ENCODE measurements at places on chromosomes 11 and 22.
A peak's percentile ranks its signal among the peaks of the same experiment; 100 is the strongest.

DNA sequence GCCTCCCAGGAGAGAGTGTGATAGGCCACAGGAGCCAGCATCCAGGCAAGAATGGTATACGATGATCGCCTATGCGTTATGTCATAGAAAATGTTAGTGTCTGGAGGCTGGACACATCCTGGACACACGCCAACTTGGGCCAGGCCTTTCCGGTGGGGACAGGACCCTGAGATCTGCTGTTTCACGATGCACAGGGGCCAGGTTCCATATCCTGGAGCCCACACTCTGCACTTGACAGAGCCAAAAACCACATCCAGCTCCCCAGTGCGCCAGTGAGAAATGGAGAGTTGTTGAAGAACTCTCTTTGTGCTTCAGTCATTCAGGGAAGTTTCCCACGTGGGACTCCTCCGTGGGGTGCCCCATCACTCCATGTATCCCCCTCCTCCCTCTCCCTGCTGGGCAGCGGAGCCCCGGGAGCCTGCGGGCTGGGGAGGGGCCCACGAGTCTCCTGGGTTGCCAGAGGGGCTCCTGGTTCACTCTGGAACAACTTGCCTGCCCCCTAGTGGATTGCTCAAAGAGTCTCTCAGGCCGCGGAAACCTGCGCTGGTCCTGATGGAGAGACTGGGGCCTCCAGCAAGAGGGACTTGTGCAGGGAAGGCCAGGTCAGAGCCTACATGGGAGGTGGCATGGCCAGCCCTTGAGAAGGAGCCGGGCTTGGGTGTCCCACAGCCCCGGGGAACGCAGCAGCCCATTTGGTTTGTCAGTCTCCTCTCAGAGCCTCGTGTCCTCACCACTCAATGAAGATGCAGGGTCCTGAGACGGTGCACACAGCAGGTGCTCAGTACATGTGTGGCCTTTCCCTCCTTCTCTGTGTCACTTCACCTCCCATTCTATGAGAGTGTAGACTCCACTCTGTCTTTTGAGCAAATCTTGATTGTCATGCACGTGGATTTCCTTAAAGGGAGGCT lies 10.2 kb upstream of the LRRC32 start:
- peak; percentile 70 for DNase-seq

GRCh38 chr11:112971195-112971594 lies 10.0 kb downstream of the NCAM1 start:
- DNase-seq, result no peak

GRCh38 chr22:31271026-31271425 lies 21.3 kb downstream of the PIK3IP1 start:
- DNase-seq, result no peak

DNA sequence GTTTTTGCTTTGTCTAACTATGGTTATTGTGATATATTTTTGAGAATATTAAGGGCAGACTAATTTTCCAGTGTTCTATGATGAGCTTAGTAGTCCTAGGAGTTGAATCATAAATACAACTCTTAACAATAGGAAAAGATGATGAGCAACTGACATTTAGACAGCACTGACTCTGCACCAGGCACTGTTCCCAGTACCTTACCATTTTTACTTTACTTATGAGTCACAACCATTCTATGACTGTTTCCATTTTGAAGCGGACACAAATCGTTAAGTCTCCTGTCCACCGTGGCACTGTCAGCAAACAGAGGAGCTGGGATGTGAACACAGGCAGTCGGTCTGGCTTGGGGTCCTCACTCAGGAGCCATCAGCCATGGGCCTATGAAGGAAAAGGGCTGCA lies 3.4 kb upstream of the SCGB2A2 start:
- peak; percentile 23 for DNase-seq

GRCh38 chr11:100240025-100240539 lies 447.0 kb upstream of the ARHGAP42 start:
- no peak for DNase-seq

- DNase-seq, result no peak
Observed at GRCh38 chr11:78195917-78196560, 7.3 kb downstream of the USP35 start.

- DNase-seq, result peak; percentile 27
Observed at GRCh38 chr11:120500414-120501071, 11.0 kb upstream of the GRIK4 start.

DNA sequence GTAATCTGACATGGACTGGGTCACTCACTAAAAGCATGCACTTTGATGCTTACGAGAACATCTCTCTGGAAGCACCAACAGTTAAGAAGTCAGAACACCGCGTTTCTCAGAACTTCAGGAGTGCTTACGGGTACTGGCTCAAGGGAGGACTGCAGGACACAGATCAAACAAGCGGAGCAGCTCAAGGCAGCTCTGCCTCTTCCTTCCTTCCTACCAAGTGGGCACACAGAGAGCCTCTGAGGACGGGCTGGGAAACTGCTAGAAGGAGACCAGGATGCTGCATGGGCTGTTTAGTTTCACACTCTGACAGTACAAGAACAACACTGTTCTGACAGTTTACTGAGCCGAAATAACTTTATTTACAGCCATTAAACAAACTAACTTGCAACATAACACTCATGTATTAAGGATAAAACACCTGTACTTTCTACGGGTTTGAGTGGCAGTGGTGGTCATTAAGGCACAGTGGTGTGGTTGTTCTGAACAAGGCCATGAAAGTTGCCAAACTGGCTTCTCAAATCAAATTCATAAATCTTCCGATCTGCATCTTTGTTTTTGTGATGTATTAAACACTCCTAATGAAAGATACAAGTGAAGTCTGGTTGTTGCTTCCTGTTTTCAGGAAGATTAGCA lies 37.5 kb downstream of the ARFGAP3 start:
- no peak for DNase-seq

DNA sequence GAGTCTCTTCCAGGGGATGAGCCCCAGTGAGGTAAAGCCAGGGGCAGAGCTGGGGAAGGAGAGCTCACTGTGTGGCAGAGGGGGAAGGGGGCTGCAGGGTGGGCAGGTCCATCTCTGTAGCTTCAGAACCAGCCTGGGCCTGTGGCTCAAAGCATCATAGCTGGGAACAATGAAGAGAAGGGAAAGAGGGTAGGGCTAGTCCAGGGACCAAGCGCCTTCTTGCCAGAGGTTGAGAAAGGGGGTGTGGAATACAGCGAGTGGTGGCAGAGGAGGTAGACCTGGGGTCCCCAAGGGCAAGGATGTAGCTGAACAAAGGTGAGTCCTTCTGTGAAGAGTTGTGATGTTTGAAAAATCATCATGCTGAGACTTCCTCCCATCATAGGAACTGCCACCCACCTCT lies 1.2 kb upstream of the PLA2G3 start:
- no peak for DNase-seq

- DNase-seq, result peak; percentile 90
Observed at GRCh38 chr11:64846998-64847666, 2.7 kb upstream of the CDC42BPG start.

DNA sequence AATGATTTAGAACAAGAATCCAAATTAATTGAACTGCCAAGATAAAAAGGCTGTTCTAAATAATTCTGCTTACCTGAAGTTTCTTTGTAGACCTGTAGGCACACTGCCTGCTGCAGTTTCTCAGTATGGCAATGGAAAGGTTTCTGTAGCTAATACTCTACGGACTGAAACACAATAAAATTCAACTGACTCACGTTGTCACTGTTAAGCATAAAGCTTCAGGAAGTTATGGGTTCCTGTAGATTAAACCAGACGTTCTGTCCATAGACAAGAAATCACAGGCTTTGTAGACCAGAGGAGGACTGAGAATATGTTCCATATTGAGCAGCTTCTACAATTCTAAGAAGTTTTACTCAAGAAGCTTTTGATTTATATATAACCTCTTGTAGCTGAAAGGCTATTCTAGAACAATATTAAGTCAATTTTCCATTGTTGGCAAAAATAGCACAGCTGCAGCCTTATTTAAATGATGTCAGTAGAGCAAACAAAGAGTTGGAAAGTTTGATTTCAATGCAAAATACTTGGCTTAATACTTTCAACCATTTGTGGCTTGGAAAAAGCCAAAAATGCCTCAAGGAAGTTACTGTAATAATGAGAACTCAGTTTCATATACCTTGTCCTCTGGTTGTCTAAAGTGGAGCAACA lies at the start of gene GLYATL2:
Gene GLYATL2 (minus strand): TSS at position 344 of the 645 bp plus-strand sequence. CDS start 5,092 bp downstream, outside the sequence.
- DNase-seq, result peak; percentile 3

DNA sequence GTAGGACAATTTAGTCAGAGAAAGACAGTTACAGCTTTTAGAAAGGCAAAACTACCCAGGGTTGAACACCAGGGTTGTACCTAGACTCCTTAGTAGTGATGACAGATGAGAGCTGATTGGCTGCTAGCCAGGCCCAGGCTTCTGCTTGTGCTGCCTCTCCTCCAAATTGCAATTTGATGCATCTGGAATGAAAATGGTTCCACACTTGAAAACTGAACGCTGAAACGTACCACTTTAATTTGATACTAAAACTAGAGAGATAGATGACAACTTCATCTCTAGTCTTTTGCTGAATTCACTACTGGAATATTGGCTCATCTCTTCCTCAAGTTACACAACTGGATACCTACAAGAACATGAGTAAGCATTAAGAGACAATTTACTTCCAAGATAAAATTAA lies 19.2 kb upstream of the FNBP4 start:
- DNase-seq, result peak; percentile 19

- peak; percentile 54 for DNase-seq
Observed at GRCh38 chr11:122863704-122864326, 18.7 kb upstream of the JHY start.

DNA sequence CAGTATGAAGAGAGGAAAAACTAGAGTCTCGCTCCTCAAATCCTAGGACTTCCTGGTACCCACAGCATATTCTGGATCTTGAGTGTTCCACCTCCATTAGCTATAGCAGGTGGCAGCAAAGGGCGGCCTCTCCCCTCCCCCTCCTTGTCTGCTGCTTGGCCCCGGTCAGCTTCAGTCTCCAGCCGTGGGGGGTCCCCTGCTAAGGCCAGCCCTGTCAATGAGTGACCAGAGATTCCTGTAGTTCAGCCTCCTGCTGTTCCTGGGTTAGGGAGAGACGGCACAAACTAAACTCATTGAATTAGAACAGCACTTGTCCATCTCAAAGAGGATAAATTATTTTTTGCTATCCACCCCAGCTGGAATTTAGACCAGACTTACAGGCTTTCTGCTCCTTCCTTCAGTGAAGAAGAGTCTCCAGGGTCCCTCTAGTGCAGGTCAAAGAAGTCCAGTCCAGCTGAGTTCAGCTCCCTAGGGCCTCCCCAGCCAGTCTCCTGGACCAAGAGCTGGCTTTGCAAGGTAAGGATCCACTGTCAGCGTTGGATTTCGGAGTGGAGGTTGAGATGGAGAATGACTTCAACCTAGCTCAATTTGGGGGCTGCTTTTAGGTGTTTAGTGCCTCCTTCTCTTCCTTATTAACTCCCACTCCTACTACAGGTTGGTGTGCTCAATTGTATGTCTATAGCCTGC lies 1.1 kb upstream of the PHLDB1 start:
- peak; percentile 10 for DNase-seq

- DNase-seq, result peak; percentile 26
Observed at GRCh38 chr11:68398995-68399851, 61.3 kb upstream of the PPP6R3 start.

- no peak for DNase-seq
Observed at GRCh38 chr11:21053466-21053865, 384.1 kb downstream of the NELL1 start.

DNA sequence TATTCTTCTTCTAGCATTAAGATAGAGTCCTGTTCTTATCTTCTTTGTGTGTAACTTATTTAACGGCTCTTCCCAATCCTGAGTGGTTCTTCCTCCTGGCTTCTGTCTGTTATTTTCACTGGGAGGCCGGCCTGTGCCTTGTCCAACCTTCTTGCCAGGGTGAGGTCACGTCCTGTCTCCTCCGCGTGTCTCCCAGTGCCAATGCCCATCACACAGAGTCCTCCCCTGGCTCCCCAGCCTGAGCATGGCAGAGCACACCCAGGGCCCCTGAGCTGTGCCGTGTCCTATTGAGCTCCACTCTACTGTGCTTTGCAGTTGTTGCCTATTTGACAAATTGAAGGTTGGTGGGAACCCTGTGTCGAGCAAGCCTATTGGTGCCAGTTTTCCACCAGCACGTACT lies 487.3 kb downstream of the BRD1 start:
- no peak for DNase-seq

DNA sequence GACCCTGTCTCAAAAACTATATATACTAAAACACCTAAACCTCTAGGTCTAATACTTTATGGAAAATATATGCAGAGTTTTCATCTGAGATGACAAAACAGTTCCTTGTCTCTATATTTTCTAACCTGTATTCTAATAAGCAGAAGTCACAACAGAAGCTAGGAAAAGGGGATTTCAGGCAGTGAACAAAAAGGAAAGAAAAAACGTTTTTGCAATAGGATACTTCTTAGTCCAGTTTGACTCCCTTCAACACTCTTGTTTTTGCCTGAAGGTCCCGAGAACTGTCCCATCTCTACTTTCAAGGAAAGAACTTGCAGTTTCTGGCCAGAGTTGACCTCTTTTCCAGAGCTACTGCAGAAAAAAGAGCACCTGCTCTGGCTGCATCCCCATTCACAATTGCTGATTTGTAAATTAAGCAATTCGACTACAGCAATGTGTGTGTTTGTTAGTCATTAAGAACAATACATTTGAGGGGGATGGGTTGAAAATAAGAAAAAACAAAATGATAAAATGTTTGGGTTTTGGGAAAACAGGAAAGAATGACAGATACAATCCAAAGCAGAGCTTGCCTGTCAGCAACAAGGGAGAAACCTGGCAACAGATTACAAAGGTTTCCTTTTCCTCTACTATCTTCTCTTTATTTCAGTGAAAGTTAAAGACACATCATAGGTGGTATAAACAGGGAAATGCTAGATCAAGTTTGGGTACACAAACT lies 160.0 kb downstream of the FCHSD2 start:
- DNase-seq, result no peak

DNA sequence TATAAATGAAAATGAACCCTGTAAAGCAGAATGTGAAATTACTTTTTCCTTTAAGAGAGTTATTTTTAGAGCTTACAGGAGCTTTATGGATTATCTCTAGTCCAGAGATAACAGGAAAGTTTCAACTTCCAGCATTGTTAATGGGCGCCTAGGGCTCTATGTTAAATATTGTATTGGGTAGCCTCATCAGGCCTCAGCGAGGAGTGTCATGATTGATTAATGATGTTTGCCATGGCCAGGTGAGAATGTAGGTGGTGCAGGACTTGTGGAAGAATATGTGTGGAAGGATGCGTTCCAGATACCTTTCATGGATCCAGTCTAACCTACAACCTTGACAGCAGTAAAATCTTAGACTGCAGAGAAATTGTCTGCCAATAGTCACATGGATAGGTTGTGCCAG lies 50.6 kb downstream of the ME3 start:
- no peak for DNase-seq

DNA sequence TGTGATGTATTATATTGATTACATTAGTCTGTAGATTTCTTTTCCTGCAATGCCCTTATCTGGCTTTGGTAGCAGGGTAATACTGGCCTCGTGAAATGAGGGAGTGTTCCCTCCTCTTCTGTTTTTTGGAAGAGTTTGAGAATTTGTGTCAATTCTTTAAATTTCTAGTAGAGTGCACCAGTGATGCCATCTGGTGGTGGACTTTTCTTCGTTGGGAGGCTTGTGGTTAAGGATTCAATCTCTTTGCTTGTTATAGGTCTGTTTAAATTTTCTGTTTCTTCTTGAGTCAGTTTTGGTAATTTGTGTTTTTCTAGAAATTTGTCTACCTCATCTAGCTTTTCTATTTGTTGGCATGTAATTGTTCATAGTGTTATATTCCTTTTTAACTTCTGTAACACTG lies 18.9 kb downstream of the SHANK3 start:
- DNase-seq, result peak; percentile 44
